ENCODE measurements at places on chromosomes 4 and X. TPM values are rescaled to one million over a fixed set of nuclear protein-coding genes. Genes with fewer than 3 reads are reported as not detected.

- no peak for DNase-seq
Measured at GRCh38 chrX:31931225-31931624, 859.4 kb upstream of the FTHL17 start.

DNA sequence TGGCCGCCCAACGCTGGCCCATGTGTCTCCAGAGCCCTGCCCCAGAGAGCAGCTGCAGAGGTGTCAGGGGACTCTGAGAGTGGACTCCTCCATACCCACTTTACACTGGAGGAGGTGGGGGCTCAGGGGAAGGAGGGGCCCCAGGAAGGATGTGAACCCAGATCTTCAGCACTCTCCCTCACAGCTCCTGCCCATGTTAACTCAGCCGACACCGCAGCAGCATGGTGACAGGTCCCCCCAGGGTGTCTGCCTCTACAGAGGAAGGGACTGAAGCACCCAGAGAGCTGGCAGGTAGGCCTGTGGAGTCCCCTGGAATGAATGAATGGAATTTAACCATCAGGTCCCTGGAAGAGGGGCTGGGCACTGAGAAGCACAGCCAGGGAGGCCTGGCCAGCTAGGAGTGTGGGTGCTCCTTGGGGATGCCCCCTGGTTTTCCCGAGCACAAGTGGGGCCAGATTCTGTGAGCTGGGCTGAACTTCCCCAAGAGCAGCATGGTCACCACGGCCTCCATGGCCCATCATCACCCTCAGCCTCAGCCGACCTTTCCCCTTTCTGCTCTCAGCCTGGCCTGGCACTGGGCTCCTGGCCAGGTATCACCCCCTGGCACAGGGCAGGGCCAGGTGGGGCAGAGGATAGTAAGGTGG is 21.9 kb downstream of the SH3BP2 start:
- no peak for DNase-seq

GRCh38 chrX:32987142-32987541 is 224.2 kb downstream of the DMD start:
- DNase-seq = no peak

The FDCSP gene
- polyA plus RNA-seq = 0.68 TPM

The NWD2 gene
- polyA plus RNA-seq = 0.21 TPM
